PC-9 (cell line): ENCODE measurements at places on chromosomes 3 and 15.

- no peak for DNase-seq
Observed at GRCh38 chr3:72344236-72344635, 504.0 kb downstream of the SHQ1 start.

DNA sequence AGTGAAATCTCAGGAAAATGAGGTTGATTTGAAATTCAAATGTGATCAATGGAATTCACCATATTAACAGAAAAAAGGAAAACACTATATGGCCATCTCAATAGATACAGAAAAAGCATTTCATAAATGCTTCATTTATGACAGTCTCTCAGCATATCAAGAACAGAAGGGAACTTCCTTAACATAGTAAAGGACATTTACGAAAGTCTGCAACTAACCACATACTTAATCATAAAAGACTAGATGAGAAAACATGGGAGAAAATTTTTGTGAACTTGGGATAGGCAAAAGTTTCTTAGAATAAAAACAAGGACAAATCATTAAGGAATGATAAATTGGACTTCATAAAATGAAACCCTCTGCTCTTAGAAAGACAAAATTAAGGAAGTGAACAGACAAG, 24.7 kb upstream of the TIPARP start:
- no peak for DNase-seq

DNA sequence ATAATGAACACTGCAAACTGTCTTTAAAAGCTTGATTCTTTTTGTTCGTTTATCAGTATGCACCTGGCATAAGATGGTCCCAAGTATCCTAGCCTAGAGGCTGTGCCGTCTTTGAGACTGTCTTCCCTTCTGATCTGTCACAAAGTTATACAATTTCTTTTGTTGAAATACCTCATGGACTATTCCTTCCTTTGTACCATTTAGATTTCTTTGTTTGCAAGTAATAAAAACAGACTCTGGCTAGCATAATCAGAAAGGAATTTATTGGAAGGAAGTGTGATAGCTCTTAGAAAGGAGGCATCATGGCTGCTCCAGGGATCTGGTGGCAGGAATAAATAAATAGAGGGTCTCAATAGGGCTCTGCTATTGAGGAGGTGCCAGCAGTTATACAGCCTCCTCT, 280.4 kb downstream of the SLC9A9 start:
- no peak for DNase-seq

DNA sequence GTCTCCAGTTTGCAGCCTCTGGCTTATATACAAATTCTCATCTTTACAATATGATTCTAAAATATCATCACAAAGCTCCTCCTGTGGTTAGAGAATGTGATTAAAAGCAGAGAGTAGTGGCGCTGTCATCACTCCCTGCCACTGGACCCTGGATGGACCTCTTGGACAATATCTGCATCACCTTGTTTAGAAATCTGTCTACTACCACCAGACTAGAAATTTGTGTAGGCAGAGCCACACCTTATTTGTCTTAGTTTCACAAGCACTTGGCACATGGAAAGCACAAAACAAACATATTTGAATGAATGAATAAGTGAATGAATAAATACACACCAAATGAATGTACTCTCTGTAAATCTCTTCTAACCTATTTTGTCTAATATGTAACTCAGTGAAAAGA, 68.1 kb downstream of the IMPG2 start:
- no peak for DNase-seq

DNA sequence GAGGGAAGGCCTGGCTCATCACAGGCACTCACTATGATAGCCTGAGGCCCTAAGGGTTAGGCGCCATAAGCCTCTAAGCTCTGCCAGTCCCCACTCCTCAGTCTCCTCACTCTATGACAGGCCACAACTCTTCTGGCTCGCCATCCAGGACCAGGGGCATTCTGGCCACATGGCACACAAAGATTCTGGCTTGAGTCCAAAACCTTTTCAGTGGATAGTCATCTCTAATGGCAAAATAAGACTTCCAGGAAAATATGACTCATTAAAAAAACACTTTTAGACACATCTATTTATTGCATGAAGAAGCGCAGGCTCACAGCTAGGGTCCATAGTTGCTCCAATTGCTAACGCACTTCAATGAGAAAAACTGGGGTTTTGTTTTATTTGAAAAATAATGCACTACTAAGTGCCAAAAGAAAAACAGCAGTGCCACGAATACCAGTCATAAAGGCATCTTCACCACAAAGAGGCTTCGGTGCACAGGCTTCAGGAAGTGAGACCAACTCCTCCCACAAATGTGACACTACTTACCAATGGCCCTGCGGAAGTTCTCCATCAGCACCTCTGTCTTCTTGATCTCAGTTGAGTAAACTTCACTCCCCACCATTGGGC, 11.1 kb downstream of the RUVBL1 start:
- peak; percentile 42 for DNase-seq

DNA sequence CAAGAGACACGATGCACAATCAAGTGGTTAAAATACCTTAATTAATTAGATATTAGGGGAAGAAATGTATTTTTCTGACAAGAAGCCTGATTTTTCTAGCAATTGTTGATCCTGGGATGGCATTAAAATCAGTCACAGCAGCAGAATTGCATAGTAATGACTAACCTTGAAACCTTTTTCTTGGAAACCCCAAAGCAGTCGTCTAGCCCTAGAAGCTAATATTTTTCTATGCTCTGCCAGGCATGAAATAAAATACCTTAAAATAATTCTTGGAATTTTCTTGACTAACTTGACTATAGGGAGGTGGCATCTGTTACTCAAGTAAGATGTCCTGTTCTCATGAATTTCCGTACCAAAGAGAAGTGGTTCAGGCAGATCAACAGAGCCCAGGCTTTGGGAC, 204.1 kb downstream of the THRB start:
- DNase-seq = no peak

DNA sequence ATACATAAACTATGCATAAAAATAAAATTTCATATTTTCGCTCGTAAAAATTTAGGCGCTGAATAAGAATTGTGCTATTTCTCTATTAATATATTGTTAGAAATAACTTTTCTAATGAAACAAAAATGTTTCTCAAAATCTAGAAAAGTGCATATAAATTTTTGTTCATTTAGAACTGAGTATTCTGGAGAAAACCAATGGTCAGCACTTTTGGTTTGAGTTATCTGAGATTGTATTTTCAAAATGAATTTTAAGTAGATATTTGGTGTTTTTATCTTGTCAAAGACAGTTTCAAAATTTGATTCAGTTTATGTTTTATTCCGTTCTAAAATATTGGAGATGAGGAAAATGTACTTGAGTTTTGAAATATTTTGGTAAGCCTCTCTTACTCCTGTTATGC, 13.9 kb downstream of the MYNN start:
- no peak for DNase-seq

DNA sequence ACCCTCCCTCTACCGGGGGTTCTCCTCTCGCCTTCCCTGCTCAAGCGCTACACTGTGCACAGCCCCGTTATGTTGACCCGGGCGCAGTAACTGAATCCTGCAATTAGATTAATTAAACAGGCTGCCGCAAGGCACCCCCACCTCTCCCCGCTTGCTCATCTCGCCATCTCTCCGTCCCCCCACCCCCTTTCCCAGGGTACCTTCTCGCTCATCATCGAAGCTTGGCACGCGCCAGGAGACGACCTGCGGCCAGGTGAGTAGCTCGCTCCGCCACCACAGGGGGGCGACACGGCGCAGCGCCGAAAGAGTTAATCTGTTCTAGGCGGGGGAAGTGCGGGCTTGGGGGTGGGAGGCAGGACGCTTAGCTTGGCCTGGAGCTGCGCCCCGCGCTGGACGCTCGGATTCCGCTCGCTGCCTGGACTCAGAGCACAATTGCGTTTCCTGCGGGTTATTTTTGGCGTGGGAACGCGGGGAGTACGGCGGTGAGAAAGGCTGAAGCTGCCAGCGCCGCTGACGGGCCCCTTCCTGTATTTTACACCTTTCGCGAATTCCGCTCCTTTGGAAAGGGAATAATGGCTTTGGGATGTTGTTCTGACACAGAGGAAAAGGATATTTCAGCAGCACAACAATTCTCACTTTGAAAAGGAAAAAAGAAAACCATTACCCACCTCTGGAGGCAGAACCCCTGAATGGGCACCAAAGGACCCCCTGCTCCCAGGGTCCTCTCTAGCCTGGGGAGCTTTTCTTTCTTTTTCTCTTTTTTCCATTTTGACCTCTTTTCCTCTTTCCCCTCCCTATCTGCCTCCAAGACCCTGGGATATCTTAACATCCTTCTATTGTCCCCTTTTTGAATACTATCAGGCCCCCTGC, 1.5 kb downstream of the DLL4 start:
- DNase-seq = no peak

DNA sequence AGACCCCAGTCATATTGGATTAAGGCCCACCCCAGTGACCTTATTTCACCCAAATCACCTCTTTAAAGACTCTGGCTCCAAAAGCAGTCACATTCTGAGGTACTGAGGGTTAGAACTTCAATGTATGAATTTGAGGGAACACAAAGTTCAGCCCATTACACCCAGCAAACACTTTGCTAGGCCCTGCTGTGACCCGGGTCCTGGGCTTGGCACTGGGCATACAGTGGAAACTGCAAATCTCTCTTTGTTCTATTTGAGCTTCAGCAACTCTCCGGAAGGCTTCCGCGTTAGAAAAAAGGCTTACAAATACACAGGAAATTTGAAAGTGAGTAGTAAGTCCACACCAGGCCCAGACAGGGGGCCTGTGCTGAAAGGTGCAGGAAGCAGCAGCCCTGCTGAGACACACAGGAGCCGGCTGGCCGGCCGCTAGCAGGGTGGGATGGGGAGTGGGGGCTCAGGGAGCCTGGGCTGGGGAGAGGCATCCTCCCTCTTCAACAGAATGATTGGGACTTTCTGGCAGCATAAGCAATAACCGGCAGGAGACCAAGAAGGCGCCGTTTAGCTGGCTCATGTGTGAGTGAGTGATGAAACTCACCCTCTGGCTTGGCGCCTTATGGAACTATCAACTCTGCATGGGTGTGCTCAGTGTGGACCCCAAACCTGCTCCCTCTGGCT, 13.0 kb downstream of the LIPC start:
- DNase-seq = no peak

DNA sequence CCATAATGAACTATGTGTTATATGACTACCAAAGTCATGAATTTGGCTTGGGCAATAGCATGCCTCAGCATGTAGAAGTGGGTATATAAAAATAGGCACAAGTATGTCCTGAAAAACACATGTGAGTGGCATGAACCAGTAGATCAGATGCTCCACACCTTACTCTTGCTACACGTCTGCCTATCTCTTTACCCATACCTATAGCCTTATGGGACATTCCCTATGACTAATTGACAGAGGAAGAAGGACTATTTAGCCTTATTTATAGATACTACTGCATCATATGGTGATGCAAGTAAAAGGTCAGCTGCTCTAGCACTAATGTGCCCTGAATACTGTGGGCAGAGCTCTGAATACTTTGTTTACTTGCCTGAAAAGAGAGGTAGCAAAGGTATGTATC, 81.0 kb upstream of the ZPLD1 start:
- DNase-seq = no peak

- no peak for DNase-seq
Observed at GRCh38 chr15:40911141-40911540, 16.9 kb downstream of the VPS18 start.

DNA sequence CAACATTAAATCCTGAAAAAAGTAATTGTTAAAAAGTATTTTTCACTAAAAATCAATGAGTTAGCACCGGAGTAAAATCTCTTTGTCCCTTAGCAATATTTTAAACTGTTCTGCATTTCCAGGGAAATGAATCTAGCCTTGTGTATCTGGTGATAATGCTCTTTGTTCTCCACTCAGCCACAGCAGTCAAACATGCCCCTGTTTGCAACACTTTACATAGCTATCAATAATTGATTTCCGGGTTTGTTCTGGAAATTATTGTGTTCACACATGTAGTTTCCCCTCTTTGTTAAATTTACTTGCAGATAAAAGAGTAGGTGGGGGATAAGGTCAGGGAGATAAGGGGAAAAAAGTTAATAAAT, 3.6 kb upstream of the A4GNT start:
- no peak for DNase-seq

GRCh38 chr15:90592131-90592881, 62.6 kb downstream of the CRTC3 start:
- peak; percentile 74 for DNase-seq

GRCh38 chr15:54772663-54773062, 424.1 kb downstream of the RSL24D1 start:
- no peak for DNase-seq

GRCh38 chr3:24945563-24945962, 450.9 kb upstream of the THRB start:
- DNase-seq = no peak

DNA sequence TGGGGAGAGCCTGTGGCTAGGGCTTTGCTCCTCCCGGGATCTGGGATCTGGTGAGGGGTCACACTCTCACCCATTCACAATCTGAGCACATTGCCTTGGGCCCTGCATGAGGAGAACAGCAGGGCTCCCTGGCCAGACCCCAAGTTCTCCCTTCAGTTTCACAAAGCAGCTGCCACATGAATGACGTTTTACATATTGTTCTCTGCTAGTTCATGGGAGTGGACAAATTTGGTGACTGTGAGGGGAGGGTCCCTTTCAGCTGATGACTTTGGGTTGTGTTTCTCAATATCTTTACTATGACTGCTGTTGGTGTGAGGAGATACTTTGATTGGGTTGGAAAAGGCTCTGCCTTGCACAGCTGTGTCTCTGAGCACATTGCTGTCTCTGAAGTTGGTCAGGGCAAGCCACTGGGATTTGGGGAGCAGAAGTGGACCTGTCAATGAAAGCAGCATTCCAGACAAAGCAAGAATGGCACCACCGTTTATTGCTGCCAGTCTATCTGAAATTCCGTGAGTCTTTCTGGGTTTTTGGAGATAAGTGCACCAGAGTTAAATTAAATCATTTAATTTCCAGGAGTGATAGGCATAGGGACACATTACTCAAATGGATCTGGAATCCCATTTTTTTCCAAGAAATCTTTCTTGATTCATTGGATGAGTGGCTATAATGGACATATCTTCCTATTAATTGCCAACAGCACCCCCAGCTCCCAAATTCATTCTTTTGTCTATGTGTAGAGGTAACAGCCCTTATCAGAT, 10.3 kb downstream of the TIMP4 start:
- no peak for DNase-seq

GRCh38 chr15:60130821-60131220, 126.7 kb downstream of the FOXB1 start:
- DNase-seq = no peak

DNA sequence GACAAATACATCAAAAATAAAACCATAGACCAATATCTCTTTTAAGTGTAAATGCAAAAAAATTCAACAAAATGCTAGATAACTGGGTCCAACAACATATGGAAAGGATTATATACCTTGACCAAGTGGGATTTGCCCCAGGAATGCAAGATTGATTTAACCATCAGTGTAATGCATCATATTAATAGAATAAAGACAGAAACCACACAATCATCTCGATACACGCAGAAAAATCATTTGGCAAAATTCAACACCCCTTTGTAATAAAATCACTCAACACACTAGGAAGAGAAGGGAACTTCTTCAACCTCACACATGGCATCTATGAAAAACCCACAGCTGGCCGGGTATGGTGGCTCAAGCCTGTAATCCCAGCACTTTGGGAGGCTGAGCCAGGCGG, 19.5 kb downstream of the GREM1 start:
- no peak for DNase-seq

GRCh38 chr15:62377736-62378480, 212.8 kb upstream of the C2CD4B start:
- DNase-seq = no peak
